ENCODE measurements at places on chromosomes 5 and 9.

GRCh38 chr5:84816746-84817547, 432.3 kb upstream of the EDIL3 start:
- no peak for DNase-seq

- DNase-seq: no peak
These were observed 14.1 kb upstream of the STRBP start for GRCh38 chr9:123282362-123283047.

DNA sequence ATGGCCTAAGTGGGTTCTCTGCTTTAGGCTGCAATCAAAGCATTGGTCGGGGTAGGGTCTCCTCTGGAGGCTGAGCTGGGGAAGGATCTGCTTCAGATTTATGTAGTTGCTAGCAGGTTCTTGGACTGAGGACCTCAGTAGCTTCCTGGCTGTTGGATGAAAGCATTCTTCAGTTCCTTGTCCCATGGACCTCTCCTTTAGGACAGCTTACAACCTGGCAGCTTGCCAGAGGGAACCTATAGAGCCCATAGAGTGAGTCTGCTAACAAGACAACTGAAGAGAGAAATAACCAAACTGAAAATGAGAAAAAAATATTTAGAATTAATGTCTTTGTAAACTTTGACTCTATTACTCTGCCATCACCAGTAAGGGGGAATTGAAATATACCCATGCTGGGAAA, 12.4 kb downstream of the MRPS30 start:
- no peak for DNase-seq

DNA sequence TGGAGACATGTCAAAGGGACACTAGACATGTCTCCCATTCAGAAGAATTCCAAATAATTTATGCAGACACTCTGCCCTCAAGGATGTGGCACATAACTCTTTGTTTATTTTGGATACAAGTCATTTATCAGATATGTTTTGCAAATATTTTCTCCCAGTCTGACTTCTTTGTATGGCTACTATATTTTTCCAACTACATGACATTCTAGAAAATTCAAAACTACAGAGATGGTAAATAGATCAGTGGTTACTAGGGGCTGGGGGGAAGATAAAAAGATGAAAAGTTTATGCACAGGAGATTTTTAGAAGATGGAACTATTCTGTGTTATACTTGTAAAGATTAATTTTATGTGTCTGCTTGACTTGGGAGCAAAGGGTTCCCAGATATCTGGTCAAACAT, 347.3 kb upstream of the TRPC7 start:
- DNase-seq: no peak

DNA sequence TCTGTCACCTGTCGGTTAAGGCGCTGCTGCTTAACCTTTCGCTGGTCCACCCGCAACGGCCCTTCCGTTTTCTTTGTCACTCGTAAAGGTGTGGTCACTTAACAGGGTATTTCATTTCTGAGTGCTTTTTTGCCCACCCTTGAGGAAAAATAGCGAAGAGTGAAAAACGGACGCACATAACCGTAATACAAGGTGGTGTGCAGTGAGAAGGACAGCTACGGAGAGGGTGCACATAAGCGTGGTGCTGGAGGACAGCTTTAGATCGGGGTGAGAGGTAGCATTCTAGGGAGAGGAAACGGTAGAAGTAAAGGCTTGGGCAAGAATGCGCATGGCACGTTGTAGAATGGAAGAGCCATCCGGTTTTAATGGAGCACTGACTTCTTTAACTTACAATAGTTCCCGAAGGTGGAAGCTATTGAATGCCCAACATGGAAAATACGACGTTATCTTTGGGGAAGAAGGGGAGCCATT, 761 bp downstream of the CCT5 start:
- no peak for DNase-seq

DNA sequence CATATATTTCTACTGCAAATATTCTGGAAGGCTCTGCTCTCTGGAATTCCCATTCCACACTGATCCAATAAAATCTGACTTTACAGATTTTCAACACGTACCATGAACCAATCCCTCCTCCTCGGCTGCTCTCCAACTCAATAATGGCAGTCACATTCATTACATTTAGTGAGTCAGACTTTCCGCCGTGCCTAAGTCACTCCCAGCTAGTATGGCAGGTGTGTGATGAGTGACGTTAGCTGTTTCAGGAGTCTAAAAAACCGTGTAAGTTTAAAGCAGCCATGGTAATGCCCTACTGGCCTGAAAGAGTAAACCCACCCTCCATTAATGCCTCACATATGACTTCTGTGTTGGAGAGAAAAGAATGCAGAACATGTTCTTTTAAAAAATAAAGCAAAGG, 3.3 kb downstream of the FBN2 start:
- DNase-seq: no peak

DNA sequence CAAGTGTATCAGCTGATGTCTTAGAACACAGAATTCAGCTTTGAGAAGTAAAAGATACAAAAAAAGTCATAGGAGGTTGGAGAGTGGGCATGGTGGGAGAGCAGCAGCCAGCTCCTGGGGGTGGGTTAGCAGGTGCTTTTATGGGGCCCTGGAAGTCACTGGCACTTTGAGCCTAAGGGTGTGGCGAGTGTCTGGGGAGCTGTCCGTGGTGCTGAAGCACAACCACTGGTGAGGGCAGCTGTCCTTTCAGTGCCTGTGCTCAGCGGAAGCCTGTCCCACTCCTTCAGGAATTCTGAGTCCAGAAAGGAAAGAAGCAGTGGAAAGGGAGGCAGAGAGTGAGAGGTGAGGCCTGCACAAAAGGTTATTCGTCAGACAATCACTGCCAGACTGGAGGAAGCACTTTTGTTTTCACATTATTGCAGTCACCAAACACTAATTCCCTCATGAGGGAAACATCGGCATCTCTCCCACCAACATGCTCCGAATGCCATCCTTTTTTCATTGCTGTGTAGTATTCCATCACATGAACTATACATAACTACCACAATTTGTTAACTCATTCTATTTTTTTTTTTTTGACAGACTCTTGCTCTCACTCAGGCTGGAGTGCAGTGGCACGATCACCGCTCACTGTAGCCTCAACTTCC, 59.4 kb upstream of the RAPGEF1 start:
- DNase-seq: no peak

GRCh38 chr9:83219154-83219923, 156.4 kb upstream of the RASEF start:
- peak; percentile 17 for DNase-seq

- no peak for DNase-seq
These were observed 2.1 kb upstream of the NIPBL start for GRCh38 chr5:36874465-36874864.

GRCh38 chr5:32311404-32312196, 1.1 kb downstream of the MTMR12 start:
- no peak for DNase-seq

- DNase-seq: peak; percentile 55
These were observed 965 bp downstream of the PTGDS start for GRCh38 chr9:136978073-136978864.

DNA sequence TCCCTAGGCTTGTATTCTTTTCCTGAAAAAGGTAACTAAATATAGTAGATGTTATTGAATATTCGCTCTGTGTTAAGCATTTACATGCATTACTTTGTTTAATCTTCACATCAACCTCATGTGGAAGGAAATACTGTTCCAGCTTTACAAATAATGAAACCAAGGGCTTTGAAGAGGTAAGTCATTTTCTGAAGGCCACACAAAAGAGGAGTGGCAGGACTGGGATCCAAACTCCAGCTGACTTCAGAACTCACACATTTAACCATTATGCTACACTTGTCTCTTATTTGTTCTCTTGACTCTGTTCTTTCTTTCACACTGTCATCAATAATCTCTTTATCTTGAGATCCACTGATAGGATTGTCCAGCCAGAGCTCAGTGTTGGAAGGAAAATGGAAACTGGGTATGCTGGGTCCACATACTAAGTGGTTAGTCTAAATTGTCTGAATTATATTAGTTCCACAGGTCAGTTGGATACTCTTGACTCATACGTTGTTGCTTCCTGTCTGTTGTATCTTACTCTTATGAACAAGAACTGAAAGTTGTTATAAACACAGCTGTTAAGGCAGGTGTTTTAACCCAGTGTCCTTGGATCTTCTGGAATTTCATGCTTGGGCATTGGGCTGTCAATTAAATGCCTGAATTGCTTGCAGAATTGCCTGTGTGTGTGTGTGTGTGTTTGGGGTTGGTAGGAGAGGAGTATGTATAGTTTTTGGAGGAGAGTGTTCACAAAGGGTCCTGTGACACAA, 65.6 kb downstream of the TLE4 start:
- no peak for DNase-seq

DNA sequence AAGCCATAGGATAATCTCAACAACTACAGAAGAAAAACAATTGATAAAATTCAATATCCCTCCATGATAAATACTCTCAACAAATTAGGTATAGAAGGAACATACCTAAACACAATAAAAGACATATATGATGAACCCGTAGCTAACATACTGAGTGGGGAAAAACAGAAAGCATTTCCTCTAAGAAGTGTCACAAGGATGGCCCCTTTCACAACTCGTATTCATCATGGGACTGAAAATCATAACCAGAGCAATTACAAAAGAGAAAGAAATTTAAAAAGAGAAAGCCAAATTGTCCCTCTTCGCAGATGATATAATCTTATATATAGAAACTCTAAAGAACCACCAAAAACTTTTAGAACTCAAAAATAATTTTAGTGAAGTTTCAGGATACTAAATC, 146.3 kb upstream of the RGMB start:
- DNase-seq: no peak

DNA sequence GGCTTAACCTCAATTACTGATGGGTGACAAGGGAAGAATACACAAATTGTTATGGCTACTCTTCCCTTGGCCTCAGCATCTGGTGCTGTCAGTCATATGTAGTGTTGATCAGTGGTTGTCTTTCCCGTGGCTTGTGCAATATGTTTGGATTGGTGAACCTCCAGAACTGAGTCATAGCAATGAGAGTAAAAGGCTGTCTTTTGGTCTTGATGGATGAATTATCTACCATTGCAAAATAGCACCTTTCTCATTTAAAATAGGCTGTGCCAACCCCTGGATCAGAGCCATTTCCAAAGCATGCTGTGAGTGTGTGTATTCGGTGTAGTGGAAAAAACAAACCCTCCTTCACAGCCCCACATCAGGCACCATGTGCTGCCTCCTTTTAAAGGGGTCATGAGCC, 14.6 kb upstream of the F2R start:
- no peak for DNase-seq

DNA sequence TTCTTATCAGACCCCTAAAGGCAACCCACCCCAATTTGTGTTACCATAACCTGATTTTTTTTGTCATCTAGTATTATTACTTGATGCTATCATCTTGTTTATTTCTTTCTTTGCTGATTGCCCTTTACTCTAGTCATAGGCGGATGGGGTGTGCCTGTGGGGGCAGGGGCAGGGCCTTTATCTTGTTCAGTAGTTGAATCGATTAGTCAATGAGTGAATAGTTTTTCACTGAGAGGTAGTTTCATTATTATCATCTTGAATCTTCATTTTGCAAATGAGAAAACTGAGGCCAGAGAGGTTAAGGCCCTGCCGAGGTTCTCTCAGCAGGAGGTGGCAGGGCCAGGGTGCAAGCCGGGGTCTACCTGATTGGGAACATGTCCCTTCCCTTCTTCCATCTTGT, 9.4 kb upstream of the GM2A start:
- DNase-seq: no peak

DNA sequence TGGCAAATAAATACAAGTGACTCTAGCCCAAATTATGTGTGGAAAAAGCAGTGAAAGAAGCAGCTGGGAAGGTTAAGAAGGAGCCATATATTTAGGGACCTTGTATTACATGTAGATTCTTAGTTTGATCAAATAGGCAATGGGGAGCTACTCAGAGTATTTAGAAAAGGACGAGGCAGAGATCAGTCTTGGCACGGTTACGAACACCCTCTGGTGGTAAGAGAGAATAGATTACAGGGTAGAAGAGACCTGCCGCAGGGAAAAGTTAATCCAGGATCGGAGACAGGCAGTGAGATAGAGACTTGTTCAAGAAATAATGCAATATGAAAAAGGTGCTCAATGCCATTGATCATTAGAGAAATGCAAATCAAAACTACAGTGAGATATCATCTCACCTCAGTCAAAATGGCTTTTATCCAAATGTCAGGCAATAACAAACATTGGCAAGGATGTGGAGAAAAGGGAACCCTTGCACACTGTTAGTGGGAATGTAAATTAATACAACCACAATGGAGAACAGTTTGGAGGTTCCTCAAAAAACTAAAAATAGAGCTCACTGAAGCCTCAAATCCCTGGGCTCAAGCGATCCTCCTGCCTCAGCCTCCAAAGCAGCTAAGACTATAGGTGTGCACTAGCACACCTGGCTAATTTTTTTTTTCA, 12.0 kb downstream of the INIP start:
- DNase-seq: no peak

- no peak for DNase-seq
These were observed 30.5 kb downstream of the TLR4 start for GRCh38 chr9:117734523-117735314.

DNA sequence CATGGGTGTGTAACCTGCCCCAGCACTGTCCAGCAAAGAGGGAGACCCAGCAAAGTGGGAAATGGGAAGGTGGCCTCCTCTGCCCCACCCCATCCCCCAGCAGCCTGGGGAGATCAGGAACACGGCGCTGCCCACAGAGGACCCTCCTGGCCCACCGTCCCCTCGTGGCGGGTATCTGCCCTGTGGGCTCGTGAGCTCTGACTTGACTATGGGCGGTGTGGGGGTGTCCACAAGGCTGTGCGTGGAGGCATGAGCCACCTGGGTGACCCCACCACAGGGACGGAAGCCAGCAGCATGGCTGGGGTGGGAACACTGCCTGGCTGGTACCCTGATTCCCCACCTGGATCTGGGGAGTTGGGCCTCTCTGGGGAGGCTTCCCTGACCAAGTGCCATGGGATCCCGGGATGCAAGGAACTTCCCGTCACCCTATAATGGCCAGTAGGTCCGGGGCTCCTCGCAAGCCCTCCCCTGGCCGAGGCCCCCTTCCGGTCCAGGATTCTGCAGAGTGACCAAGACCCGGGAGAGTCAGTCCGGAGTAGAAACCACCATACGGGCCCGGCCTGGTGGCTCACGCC, 29.3 kb upstream of the SLC6A19 start:
- no peak for DNase-seq

GRCh38 chr5:150670275-150670947, 9.4 kb downstream of the MYOZ3 start:
- DNase-seq: no peak

DNA sequence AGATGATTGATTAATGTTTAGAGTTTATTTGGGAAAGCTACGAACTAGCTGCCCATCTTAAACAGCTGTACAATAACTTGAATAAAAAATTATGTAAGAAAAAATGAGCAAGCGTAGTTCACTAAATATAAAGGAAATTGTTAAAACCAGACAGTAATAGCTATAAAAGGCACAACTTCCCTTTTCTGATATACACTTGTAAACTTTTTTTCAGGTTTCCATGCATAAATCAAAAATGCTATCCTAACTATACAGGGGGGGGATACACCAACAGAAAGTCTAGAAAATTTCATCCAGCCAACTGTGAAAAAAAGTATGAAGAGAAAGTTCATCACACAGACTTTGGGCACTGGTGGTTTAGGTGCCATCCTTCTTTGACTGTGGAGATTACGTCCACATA, 122.3 kb downstream of the NR3C1 start:
- no peak for DNase-seq

DNA sequence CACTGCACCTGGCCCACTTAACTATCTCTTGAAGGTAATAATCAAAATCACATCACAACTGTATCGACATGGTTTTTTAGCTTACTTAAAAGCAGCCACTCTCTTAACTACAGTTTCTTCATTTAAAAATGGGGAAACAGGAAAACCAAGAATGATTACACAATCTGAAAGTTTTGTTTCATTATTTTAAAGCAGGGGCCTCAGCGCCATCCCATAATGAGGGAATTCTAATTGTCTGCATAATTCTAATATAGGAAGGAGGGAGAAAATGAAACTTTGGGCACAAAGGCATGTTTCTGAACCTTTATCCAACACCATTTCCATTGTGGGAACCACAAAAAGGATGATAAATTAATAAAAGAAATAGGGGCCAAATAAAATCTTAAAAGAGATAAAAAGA, 7.6 kb downstream of the HACD4 start:
- no peak for DNase-seq

Measured in GM18507 (cell line).